ENCODE measurements at places on chromosomes 11 and 22.

DNA sequence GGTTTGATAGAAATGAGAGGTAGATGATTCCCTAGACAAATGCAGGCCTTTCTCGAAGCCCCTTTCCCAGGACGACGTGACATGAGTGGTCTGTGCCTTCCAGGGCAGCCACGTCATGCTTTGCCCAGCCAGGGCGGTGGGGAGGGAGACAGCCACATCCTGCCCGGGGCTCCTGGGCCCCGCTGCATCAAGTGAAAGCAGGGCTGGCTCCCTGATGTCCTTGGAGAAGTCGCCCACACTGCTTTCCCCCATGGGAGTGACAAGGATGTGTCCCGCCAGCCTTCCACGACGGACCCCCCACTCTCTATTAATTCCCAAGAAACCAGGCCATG is 13.2 kb downstream of the PPARA start:
- no peak overlapping the region for H3K27ac ChIP-seq
- H3K4me1 ChIP-seq = no peaks in the 10 kb centered on the region
- no peak for DNase-seq
- no peaks in the 10 kb centered on the region for H3K27me3 ChIP-seq

GRCh38 chr11:86692317-86692716 is 19.9 kb upstream of the ME3 start:
- H3K36me3 ChIP-seq = no peaks in the 10 kb centered on the region
- no peaks in the 10 kb centered on the region for H3K27me3 ChIP-seq
- H3K4me1 ChIP-seq = no peaks in the 10 kb centered on the region
- no peak overlapping the region for H3K4me3 ChIP-seq

- H3K4me3 ChIP-seq = no peak overlapping the region
- no peaks in the 10 kb centered on the region for H3K36me3 ChIP-seq
- H3K27ac ChIP-seq = no peak overlapping the region
- H3K4me1 ChIP-seq = no peaks in the 10 kb centered on the region
- DNase-seq = no peak
Measured at GRCh38 chr11:32947978-32948377, 55.4 kb downstream of the QSER1 start.

DNA sequence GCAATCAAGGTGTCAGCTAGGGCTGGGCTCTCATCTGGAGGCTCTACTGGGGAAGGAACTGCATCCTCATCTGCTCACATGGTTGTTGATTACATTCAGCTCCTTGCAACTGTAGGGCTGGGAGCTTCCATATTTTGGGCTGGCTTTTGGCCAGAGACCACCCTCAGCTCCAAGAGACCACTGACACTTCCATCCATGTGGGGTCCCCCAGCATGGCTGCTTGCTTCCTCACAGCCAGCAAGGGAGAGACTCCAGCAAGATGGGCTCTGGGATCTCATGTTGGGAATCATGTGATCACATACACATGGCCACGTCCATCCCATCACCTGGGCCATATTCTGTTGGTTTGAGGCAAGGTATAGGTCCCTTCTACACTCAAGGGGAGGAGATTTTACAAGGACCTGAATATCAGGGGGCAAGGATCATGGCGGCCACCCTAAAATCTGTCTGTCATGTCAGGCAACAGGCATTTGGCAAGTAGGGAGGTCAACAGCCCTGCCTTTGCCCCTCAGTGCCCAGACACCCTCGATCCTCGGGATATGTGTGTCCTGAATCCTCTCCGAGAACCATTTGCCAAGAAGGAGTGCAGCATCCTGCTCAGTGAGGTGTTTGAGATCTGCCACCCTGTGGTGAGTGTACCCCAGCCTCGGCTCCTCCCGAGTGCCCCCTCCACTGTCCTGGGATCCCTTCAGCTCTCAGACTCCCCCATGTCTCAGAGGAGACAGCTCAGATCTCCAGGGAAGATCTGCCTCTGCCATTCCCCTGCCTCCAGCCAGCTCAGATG is 48.7 kb downstream of the OTOG start:
- no peaks in the 10 kb centered on the region for H3K4me1 ChIP-seq
- no peak for DNase-seq
- no peak overlapping the region for H3K4me3 ChIP-seq

DNA sequence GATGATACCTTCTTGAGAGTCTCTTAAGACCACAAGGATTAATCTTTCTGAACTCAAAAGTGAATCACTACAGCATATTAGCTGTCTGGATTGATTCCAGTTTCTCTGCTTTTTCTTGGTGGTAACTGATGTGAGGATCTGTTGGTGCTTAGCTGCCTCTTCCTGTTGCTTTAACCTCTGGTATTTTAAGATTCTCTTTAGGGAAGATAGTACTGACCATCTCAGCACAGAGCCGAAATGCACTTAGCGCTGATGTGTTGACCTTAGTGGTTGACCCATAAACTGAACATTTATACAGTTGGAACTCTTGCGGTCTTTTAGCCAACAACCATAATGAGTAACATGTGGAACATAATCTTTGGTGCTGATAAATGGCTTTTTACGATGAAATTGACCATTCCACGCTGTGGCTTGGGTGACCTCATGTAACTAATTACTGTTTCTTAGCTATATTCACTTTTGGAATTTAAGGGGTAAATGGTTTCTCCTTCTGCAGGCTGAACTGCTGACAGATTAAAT is 33.7 kb downstream of the APLP2 start:
- no peaks in the 10 kb centered on the region for H3K4me1 ChIP-seq
- H3K27ac ChIP-seq = no peak overlapping the region
- no peaks in the 10 kb centered on the region for H3K27me3 ChIP-seq
- peaks cover 2% of the 10 kb centered on the region for H3K36me3 ChIP-seq
- DNase-seq = no peak

- no peak for DNase-seq
- no peaks in the 10 kb centered on the region for H3K36me3 ChIP-seq
- no peak overlapping the region for H3K4me3 ChIP-seq
- peaks cover 22% of the 10 kb centered on the region for H3K27me3 ChIP-seq
Measured at GRCh38 chr22:47289336-47289985, 527.0 kb downstream of the TBC1D22A start.

GRCh38 chr11:134052988-134053945 is 15.6 kb upstream of the JAM3 start:
- no peak overlapping the region for H3K4me3 ChIP-seq
- peaks cover 16% of the 10 kb centered on the region for H3K4me1 ChIP-seq
- H3K27me3 ChIP-seq = no peaks in the 10 kb centered on the region
- no peak overlapping the region for H3K27ac ChIP-seq
- no peak for DNase-seq

All from T-cell (primary cell).